ENCODE measurements at places on chromosomes 5 and 9.

- no peak for DNase-seq
Observed at GRCh38 chr9:80282766-80283165, 711.0 kb downstream of the TLE4 start.

DNA sequence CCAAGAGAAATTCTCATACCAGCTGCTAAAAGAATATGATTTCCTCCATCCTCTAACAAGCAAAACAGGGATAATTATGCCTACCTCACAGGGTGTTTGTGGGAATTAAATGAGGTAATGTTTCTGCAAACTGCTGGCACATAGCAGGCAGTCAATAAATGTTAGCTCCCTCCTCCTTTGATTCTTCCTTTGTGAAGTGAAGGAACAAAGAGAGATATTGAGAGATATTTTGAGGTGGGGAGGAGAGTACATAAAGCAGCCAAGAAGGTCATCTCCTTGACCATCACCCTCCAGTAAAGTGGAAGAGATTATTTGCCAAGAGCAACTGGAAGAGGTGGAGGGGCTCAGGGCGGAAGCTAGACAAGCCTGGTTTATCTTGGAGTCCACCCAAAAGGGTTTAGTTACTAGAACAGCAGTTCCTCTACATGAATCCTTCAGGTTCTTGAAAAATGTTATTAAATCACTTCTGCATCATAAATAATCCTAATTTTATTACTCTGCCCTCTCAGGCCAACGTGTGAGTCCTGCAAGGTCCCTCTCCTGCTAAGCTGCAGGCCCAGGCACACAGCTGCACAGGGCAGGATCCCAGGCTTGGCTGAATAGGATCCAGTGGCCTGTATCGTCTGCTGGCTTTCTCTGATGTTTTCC, 35.0 kb upstream of the TLE1 start:
- DNase-seq, result no peak

- DNase-seq, result no peak
Observed at GRCh38 chr5:132184588-132184987, 43.1 kb downstream of the P4HA2 start.

- no peak for DNase-seq
Observed at GRCh38 chr5:14331386-14331781, 188.2 kb downstream of the TRIO start.

GRCh38 chr9:137435381-137435891, 5.7 kb downstream of the ENTPD8 start:
- DNase-seq, result no peak

DNA sequence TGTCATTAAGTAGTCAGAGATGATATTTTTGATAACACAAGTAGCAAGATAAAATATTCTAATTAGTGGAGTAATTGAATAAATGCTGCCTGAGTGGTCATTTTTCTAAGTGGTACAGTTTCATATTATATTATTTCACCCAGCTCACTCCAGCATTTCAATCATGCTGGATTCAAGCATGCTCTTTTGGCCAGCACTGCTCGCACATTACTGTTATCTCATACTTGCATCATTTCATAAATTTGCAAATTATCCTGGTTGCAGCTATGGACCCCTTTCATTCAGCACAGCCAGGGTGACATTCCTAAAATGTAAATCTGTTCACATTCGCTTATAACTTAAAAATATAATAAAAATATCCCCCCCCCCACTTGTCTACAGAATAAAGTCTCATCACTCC, 520.8 kb upstream of the CYLC2 start:
- no peak for DNase-seq

DNA sequence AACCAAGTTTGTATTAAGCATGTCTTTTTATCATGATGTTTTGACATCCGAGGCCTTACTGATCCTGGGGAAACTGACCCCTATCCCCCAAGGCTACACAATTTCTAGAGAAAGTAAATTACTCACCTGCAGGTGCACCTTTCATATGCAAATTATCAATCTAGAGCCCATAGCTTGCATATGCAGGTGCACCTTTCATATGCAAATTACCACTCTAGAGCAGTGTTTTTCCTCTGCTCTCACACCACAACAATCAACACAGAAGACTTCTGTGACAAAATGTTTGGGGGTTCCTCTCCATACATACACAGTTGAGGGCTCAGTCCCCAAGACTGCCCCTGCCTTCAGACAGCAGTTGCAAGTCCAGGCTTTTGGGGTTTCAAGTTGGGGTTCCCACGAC, 203.7 kb upstream of the RORB start:
- no peak for DNase-seq

DNA sequence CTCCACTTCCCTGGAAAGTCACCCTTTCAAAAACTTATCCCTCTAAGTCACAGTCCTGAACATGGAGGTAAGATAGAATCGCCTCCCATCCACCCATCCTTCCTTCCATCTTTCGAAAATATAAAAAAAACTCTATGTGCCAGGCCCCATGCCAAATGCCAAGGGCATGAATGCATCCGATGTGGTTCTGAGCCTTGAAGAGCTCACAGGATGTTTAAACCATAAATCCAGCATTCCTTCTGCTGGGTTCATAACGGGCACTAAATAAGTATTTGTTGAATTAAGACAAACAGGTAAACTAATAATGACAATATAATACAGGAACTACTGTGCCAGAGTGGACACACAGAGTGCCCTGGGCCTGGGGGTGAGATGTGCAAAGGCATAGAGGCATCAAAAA, 147.3 kb downstream of the TTLL11 start:
- DNase-seq, result no peak

DNA sequence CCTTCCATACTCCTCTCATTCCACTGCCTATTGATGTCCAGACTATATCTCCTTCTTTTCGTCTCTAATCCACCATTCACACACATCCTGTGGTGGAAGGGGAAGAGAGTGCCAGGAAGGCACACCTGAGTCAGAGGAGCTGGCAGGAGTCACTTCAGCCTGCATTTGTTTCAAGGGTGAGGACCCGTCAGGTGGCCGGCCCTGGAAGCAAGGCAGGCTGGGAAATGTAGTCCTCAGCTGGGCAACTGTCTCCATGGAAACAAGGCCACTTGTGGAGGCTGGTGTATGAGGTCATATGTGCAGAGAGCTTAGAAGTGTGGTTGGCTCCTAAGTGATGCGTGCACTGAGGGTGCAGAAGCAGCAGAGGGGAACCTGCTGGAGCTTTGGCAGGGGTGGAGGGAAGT, 278.4 kb downstream of the NSG2 start:
- DNase-seq, result no peak

GRCh38 chr9:11722957-11723356, 970.2 kb upstream of the TYRP1 start:
- no peak for DNase-seq

DNA sequence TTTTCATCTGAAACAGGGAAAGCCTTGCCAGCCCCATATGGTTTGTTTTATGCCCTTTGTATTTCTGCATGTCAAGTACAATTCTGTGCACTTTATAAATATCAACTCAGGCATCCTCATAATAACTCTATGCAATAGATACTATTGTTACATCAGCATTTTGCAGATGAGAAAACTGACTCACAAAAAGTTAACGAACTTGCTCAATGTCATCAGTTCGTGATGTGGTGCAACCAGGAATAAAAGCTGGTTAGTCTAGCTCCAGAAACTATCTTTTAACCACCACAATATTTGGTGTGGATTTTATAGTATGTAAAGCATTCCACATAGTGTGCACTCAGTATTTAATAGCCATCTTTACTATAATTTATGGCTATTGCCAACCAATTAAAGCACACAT, 134.9 kb downstream of the MRPS30 start:
- DNase-seq, result no peak

GRCh38 chr5:110112348-110112747, 422.6 kb downstream of the MAN2A1 start:
- DNase-seq, result no peak

DNA sequence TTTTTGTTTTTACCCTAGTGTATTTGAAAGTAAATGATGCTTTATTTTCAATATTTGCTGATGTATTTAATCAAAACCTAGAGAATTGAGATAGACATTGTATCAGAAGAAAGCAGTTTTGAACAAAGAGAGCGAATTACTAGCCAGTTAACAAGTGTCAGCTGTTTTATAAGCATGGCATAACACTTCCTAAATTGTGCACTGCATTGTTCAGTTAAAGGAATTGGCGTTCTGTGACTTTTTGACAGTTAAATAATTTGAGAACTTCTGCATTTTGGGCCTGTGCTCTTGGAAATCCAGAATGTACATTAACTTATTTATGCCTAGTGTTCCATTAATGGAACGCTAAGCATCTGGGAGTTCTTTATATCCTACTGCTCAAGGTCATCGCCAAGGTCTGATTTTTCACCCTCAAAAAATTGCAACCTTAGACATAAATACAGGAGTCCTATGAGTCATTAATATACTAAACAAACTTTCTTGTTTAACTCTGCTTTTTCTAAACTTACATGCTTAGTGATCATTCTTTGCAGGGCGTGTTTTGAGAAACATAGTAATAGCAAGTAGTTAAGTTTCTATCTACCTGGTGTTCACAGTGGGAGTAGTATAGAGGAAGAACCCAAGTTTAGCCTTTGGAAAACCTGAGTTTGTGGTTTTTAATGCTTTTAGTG, 31.1 kb downstream of the RASA1 start:
- no peak for DNase-seq

DNA sequence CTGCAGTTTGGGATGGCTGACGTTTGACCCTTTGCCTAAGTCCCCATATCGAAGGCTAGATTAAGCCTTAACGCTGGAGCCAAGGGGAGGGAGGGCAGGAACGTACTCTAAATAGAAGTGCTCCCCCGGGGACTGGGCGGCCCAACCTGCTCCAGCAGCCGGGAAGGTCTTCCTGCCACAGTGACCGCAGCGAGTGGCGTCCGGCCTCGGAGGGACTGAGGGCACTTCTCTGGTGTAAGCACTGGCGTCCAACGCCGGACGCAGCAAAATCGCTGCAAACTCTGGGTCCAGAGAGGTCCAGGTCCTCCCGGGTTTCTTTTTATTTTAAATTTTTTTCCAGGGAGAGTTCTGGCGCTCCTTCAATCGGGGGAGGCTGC, 505 bp upstream of the ACER2 start:
- DNase-seq, result peak; percentile 5

GRCh38 chr9:37625036-37625757, 25.6 kb upstream of the FRMPD1 start:
- no peak for DNase-seq

- DNase-seq, result no peak
Observed at GRCh38 chr5:64497386-64497785, 8.4 kb upstream of the RGS7BP start.

DNA sequence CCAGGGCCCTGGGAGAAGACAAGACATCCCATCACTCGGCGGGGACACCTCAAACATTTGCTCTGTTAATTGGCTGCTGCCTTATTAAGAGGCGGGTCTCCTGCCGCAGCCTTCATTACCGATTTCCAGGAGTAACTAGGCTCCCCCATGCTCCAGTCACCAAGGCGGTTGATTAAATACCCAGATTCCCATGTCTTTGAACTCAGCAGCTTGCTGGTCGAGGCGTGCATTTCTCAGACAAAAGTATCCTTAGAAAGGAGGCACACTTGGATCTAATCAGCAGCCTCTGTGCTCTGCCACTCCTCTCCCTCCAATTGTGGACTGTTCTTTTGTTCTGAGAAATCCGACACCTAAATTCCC, 228.8 kb downstream of the FSTL4 start:
- DNase-seq, result no peak

GRCh38 chr5:83919071-83920041, 198.7 kb upstream of the HAPLN1 start:
- no peak for DNase-seq

DNA sequence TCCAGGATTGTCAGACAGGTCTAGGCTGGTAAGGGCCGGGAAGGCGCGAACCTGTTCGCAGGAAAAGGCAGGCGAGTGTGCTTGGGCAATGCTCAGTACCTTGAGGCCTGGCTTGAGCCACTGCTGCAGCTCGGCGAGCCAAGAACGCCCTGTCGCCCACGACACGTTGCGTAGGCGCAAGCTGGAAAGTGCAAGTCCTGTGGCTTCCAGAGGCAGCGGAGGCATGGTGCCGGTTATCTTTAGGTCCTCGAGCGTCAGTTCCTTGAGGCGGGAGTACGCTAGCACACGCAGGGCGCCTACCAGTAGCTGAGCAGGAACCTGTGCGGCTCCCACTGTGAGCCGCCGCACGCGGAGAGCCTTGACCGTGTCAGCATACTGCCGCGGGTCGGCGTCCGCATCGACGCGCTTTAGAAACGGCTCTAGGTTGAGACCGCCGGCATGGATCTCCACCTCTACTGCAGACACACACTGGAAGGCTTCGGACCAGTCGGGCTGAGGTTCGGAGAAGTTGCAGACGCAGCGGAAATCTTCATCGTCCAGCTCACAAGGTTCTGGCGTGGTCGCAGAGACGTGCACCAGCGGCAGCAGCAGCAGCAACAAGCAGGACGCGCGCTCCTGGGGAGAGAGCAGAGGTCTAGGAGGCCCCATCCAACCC, 482 bp downstream of the CD14 start:
- DNase-seq, result peak; percentile 36

DNA sequence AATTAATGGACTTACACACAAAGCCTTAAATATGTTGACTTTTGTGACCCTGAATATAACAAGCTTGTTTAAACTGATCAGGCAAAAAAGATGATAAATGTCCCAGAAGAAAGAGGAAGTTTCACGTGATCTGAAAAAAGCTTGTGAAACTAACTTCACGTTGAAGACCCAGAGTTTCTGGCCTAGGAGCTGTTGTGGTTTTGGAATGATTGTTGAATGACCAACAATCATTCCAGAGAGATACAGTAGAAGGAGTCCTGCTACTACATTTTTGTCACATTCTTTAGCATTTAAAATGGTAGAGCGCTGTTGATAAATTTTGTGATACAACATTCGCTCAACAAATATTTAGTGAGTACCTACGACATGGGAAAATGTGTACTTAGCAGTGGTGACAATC, 143.1 kb upstream of the FBN2 start:
- DNase-seq, result no peak
